ENCODE measurements at places on chromosomes 4 and X.

DNA sequence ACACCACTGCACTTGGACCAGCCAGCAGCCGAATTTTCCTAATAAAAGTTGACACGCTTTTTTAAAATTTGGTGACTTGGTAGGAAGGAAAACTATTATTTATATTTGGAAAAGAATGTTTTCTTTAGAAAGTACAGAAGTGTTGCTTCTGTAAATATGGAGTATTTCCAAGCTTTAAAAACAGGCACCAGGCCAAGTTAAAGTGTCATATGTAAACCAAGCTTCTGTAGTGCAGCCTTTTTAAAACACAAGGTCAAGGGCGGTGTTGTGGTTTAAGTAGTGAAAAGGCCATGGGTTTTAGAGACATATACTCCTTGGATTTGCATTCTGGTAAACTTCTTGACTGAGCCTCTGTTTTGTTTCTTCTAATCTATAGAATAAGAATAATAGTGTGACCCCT is 62.7 kb downstream of the TRIM2 start:
- DNase-seq, result peak; percentile 50

DNA sequence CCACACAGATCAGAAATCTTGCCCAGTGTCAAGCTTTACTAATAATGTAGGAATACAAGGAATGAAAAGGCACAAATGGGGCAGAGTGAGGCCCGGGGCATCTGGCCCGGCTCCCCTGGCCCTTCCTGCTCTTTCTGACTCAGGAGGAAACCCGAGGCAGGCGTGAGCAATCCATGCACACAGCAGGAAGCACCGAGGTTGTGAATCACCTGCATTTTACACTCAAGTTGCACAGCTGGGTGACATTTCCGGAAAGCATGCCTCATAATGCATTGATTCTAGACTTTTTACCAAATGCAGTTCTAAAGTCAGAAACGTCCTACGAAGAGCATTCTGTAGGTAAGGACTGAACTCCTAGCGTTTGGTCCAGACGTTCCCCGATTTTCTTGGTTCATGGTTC is 38.9 kb downstream of the PRIMPOL start:
- peak; percentile 84 for DNase-seq

DNA sequence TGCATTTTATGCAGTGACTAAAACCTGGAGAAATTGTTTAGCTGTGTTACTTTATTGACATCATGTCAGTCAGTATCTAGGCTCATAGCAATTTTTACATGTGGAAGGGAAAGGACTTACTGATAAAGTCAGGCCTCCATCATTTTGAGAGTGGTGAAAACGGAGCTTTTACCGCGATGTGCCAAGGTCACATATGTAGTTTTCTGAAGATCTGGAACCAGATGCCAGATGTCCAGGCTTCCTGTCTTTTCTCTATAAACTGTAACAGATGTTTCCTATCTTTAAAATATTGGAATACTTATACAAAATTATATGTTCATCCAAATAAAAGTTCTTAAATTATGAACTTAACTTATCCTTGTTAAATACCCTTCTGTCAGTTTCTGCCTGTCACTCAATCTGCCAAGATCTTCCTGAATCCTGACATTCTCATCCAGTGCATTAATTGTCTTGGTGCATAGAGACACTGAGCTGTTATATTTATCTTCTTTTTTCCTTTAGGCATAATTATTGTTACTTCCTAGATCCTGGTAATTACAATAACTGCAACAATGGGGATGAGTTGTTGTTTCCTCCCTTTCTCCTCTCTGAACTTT is 1646.2 kb upstream of the TENM3 start:
- DNase-seq, result no peak

- DNase-seq, result no peak
These were observed 671.9 kb downstream of the TRIML1 start for GRCh38 chr4:188811121-188811520.

DNA sequence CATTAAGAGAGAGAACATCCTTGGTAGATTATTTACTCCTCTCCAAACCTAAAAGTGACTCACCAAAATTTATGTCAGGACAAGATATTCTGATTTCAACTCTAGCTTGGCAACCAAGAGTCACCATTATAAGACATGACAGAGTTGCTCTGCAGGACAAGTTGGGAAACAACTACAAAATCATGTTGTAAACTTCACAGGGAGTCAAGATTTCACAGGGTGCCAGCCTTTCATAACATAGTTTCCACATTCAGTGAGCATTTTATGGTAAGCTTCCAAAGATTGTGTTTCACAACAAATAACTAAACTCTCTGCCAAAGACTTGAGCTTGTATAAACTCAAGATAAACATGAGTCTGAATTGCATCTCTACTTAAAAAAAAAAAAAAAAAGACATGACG is 121.0 kb upstream of the DIAPH2 start:
- no peak for DNase-seq

DNA sequence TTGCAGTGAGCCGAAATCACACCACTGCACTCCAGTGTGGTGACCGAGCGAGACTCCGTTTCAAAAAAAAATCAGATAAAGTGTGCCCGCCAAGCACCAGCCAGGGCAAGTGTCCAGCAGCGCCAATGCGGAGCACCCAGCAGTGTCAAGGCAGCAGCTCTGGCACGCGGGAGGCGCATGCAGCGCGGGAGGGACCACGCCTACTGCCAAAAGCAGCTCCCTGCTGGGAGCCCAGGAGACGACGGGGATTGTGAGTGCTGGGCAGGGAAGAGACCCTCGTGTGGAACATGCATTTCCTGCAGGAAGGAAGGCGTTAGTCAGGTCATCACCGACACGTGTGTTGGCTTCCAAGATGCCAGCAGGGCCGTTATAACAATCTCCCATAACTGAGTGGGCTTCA is 10.4 kb downstream of the FAM53A start:
- no peak for DNase-seq

GRCh38 chr4:83516042-83516772 is 19.7 kb upstream of the GPAT3 start:
- peak; percentile 67 for DNase-seq

GRCh38 chrX:68995386-68995779 is 166.6 kb downstream of the EFNB1 start:
- DNase-seq, result no peak
